ENCODE measurements at places on chromosomes 6 and 20.

DNA sequence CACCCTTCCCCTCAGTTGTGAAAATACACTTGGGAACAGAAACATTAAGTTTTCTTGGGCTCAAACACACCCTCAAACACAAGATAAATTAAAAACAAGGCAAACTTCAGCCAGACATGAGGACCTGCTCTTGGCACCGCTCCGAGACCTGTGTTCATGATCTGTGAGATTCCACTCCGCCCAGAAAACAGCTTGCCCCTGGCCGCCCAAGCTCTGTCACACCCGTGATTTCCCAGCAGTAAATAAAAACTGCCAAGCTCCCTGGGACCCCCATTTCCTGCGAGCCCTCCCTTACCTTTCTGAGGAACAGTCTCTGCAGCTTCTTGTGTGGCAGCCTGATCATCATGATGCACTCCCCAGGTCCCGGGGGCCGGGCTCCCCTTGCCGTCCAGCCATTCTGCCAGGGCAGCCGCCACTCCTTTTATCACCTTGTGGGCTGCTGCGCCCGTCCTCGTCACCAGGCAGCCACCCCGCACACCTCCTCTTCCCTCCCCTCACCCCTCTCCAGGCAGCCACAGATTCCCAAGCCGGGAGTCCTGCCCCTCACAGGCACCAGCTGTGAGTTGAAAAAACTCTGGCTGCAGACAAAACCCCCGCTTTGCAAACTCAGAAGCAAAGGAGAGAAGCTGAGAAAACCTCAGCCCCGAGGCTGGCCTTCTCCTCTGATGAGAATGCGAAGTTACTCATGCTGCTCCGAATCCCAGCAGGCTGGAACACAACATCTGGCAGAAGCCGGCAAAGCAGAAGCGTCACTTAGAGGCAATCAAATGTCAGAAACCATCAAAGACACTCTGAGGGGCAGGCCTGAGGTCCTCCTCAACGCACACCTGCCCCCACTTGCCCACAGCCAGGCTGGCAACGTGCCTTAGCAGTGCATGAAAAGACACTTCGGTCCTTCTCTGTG is 130.4 kb upstream of the RPS6KA2 start:
- DNase-seq = no peak

DNA sequence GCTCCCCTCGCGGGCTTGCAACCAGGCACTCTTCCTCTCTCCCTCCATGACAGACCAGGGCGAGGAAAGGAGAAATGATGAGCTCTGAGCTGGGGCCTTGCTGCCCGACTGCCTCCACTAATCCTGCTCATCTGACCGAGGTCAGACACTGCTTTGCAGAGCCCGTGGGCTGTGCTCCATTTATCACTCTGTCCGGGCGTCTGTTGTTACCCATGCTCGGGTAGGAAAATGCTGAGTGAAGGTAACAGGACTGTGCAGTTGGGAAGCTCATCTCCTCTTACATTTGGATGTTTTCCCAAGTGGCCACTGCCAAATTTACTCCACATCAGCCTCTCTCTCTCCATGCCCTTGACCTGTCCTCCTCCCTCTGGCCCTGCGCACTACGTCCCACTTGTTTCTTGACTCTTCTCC is 14.6 kb downstream of the RPS6KA2 start:
- DNase-seq = no peak

DNA sequence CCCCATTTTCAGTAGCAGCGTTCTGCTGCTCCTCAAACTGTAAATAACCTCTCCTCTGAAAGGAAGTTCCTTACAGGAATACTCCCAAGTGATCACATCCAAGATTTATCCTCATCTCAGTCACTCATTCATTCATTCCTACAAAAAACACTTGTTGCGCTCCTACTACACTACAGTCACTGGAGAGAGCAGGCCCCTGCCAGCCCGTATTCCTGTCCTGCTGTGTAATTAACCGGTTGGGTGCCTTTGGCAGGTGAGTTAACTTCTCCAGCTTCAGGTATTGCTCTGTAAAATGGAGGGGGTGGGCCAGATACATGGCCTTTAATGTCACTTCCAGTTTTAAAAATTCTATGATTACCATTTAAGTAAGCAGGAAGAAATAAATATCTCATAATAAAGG is 15.0 kb upstream of the ZBTB24 start:
- no peak for DNase-seq

DNA sequence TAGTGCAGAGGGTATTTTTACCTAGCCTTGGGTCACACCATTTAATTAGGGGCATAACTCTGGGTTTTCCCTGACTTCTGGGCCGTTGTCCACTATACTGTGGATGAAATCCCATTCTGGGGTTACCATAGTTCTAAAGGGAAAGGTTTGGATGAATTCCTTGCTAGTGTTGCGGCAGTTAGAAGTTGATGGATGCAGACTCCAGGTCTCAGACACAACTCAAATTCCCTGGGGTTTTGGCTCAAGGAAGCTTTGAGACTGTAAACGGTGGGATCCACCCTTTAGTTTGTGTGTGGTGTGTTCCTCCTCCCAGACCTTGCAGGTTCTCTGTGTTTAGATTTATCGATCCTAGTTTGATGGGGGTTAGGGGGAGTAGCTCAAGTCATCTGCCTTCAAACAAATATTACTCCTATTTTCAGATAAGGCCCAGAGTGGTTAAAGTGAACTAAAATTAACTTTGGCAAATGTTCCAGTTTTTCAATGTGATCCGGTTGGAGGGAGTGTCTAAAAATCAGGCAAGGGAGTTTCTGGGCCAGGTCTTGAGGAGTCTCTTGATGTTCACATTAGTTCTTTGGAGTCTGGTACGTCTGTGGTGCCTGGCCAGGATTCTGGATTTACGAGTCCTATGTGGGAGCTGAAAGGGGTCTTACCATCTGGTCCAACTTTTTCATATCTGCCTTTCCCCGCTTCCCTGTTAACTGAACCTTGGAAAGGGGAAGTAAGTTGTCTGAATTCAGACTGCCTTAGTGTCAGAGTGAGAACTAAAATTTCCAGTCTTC is 1.5 kb downstream of the RALY start:
- peak; percentile 15 for DNase-seq

DNA sequence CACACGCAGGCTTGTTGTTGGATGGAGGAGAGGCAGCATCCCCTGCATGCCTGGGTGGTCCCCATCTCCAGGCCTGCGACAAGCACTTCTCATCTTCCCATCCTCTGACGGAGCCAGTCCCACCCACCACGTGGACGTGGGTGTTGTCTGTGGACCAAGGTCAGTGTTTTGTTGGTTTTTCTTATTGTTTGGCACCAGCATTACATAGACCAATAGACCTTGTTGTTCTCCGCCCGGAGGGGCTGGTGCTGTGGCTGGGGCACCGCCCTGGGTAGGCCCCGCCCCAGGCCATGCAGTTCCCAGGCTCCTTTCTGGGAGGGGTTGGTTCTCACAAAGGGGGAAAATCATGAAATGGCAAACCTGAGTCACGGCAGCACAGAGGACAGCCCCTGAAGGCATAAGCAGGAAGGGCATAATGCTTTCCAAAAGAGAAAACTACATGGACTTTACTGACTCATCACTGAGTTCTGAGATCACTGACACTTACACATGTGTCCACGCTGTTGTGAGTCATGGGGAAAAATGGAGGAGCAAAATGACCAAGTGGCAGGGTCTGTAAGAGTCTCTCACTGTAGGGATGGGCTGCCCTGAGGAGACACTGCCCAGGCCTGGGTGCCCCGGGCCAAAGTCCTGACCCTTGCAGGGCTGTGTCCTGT is 90.8 kb downstream of the THBS2 start:
- no peak for DNase-seq

GRCh38 chr20:35134880-35135279 is 12.3 kb downstream of the EDEM2 start:
- DNase-seq = no peak

GRCh38 chr6:44038543-44039065 is 88.6 kb downstream of the MRPL14 start:
- DNase-seq = no peak

DNA sequence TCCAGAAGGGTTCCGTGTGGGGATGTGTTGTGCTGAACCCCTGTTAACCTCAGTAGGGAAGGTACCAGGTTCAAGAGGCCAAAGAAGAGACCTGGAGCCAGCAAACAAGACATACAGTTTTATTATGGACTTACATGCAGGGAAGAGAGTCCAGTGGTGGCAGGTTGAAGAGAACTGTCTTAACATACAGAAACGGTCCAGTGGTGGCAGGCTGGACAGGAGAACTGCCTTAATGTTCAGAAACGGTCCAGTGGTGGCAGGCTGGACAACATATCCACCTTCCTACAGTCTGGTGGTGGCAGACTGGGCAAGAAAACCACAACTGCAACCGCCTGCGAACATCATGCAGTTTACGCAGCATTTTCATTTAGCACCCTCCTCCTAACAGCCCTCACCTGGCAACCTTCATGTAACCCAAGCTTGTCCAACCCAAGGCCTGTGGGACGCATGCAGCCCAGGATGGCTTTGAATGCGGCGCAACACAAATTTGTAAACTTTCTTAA is 75.9 kb downstream of the PHACTR3 start:
- no peak for DNase-seq

GRCh38 chr6:105851113-105851580 is 235.0 kb upstream of the PRDM1 start:
- no peak for DNase-seq

DNA sequence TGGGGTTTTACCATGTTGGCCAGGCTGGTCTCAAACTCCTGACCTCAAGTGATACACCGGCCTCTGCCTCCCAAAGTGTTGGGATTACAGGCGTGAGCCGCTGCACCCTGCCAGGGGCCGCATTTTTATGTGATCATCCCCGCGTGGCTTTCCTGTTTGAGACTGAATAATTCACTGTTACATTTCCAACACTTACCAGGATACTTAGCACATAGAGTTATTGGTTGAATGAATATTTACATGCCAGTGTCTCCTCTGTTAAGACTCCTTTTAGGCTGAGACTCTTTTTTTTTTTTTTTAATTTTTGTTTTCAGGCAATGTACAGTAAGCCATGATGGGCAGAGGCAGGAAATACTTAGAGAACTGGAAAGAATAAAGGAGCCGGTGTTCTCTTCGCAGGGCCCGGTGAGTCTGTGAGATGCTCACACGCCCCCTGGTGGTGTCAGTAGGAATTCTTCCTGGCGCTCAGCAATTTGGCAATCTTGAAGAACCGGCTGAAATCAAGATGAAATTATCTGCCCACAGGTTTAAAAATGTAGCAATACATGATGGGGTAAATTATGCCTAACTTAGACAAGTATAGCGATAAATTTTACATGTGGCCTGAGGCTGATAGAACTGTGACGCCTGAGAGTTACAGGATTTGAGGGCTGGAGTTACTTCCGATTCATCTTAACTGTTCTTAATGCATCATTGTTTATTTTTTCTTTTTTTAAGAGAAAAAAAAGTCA is 7.6 kb upstream of the RNF114 start:
- DNase-seq = peak; percentile 70

DNA sequence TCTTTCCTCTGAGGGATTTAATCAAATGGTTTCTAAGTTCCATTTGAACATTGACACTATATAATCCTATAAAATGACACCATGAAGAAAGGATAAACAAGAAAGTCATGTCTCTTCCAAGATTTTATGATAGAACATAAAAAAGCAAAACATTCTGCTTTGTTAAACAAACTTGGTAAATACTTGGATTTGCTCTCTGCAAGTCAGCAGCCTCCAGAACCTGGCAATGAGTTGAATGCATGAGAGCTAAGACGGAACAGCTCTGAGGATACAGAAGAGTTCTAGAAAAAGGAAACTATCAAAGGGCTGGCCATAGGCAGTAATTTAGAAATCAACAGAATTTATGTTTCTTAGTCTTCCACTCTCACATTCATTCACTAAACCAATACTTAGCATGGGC is 656.0 kb upstream of the ID4 start:
- DNase-seq = no peak

- DNase-seq = no peak
Observed at GRCh38 chr6:110864824-110865223, 9.8 kb upstream of the AMD1 start.

GRCh38 chr20:56587307-56588041 is 41.6 kb upstream of the TFAP2C start:
- DNase-seq = no peak

DNA sequence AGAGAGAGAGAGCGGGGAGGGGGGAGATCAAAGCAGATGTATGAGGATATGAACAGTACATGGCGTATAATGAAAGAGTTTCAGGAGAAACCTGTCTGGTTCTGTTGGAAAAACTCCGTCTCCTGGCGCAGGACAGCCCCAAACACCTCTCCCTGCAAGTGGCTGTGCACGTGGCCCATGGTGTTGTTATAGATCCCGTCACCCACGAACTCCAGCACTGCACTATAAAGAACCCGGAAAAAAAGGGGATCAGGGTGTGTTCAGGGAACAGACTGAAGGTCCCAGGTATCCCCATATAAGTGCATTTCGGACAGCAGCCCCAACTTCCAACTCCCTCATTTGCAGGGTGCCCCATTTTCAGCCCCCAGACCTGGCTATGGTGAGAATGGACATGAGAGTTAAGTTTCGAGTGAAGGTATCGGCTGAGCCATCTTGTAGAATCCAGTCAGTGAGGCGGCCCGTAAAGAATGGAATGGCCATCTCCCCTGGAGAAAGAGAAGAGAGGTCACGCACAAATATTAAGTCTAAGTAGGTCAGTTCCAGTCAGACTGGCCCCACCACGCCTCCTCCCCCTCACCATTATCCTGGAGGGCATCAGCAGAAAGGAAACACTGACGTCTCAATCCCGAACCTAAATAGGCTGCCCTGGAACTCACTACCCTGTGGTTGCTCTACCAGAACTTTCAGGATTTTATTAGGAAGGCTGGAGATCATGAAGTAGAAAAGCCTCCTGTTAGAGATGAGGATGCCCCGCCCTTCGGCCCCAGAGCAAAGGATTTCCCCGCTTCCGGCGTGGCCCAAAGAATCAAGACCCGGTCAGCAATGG is 1.3 kb downstream of the TAP1 start:
- no peak for DNase-seq

GRCh38 chr6:119201480-119201879 is 123.0 kb upstream of the FAM184A start:
- DNase-seq = no peak

GRCh38 chr6:44708208-44708607 is 320.7 kb downstream of the CDC5L start:
- no peak for DNase-seq

DNA sequence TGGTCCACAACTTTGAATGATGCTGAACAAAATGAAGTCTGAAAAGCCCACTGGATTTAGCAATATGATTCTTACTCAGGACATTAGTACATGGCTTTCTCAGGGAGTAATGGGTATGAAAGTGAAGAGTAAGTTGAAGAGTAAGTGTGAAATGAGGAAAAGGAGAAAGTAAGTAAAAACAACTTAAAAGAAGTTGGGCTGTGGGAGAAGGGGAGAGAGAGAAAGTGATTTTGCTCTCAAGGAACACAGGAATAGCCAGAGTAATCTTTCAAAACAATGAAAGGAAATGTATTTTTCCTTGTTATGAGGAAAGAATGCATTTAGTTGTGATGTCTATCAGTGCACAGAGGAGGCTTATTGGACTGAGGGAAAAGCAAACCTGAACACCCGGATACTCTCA is 39.8 kb upstream of the NKAIN2 start:
- no peak for DNase-seq

Measured in NCI-H446 (cell line).